ENCODE measurements at places on chromosomes 2 and 18.
A peak's percentile ranks its signal among the peaks of the same experiment; 100 is the strongest.

DNA sequence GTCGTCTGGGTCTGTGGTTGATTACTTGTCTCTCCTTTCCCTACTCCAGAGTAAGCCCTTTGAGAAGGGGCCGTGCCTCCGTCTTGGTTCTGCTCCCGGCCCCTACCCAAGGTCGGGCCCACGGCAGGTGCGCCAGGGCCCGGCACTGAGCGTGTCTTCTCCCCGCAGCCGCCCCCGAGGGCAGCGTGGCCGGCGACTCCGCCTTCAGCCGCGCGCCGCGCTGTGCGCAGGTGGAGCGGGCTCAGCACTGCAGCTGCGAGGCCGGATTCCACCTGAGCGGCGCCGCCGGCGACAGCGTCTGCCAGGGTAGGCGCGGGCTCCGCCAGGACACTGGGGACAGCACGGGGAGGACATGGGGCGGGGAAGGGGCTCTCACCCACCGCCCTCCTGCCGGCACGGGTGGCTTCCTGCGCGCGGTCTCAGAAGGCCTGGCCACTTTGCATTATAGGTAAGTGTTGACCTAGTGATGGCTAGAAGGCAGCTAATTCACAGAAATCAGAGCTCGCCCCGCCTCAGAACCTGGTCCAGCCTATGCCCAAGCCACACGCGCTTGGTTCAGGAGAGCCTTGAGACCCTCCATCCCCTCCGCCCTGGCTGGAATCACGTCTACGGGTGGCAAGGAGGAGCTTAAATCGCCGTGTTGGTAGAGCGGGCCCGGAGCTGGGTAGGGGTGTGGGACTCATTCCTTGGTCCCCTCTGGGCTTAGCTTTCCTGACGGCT is 43.5 kb downstream of the FBLN7 start:
- DNase-seq: peak; percentile 81

DNA sequence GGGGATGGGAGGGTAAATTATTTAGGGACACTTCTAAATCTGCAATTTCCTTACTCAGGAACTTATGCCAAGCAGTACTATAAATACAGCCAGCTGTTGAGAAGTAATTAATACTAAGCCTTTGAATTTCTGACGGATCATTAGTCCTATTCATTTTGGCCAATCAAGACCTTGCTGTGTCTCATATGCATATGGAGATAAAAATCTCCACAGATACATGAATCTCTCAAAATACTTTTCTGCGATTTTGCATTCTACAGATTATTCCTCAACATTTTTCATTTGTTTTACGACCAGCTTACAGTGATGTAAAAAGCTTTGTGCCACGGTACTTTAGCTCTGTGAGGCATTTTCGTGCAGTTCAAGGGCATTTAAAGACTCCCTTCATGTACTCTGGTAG is 16.7 kb downstream of the LANCL1 start:
- DNase-seq: peak; percentile 12

DNA sequence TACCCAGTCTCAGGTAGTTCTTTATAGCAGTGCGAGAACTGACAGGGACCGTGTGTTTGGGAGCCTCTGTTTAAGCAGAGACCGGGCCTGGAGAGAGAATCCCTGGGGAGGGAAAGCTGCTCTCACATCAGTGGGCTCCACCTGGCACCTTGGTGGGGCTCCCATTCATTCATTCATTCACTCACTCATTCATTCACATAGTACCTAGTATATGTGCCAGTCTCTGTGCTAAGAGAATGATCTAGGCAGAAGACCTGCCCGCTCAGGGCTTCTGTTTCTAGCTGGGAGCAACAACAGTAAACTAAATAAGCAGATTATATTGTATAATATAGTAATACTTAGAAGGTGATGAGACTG is 17.8 kb downstream of the HPCAL1 start:
- DNase-seq: no peak

- peak; percentile 4 for DNase-seq
Measured at GRCh38 chr2:7034303-7034702, 117.1 kb downstream of the RNF144A start.

DNA sequence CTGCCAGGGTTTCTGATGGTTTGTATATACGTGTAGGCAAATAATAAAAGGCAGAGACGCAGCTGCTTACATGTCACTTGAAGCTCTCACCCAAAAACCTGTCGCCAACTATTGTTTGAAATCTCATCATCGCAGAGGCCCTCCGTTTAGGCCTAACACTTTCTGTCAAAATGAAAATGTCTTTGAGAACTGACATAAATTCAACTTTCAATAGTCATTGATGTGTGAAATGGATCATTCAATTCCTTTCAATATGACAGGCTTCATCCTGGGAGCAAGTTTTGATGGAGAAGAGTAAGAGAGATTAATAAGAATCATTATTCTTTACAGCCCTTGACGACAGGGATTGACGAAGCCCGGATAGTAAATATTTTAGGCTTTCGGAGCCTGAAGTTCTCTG is 2.7 kb downstream of the ACTG2 start:
- DNase-seq: no peak

DNA sequence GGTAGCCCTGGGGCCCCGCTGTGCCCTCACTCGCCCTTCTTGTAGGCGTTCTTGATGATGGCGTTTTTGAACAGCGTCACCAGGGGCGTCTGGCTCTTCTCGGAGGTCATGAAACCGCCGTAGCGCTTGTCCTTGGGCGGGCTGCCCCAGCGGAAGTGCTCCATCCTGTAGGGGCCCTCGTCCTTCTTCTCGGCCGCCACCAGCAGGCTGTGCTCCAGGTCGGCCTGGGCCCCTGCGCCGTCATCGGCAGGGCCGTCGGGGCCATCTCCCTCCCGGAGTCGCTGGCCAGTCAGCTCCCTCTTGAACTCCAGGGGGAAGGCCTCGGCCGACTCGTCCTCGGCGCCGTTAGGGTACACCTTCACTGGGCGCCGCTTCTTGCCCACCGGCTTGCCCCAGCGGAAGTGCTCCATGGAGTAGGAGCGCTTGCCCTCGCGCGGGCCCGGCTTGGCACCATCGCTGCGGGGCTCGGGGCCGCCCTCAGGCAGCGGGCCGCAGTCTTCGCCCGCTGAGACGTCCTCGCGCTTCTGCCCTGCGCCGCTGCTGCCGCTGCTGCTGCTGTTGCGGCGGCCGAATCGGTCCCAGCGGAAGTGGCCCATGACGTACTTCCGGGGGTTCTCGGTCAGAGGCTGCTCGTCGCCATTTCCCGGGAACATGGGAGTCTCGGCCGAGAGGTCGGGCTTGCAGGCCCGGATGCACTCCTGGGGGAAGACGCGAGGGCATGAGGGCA is 7.2 kb downstream of the POMC start:
- DNase-seq: no peak

- DNase-seq: no peak
Measured at GRCh38 chr2:189146553-189146952, 33.0 kb downstream of the COL5A2 start.

DNA sequence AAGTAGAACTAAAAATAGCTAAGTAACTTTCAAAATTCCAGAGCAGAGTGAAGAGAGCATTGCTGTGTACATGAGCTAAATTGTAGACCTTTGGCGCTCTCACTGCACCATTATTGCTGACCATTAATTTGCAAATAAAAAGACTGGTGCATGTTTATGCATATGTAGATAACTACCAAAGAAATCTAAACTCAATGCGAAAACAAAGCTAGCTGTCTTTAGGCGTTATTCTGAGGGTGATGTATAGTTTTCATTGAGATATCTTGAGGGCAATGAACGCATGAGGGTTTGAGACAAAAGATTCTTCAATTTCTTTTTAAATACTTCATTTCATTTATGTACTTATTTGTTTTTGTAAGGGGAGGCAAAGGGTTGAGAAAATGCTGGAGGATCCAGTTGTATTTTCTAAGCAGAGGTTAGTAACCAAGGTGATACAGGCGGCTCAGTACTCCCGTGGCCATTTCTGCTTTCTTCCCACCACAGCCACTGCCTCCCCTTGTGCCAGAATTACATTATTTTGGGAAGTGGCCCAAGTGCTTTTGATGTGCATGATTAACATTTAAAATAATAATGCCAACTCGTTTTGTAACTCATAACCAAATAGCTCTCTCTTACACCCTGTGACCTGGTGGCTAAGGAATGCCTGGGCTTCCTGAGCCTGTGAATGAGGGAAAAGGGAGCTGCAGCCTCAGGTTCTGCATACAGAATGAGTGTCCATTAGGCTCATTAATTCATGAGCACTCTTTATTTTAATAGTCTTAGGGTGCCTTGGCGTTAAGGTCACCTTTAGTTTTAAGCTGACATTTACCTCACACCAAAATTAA is 797.8 kb upstream of the GYPC start:
- no peak for DNase-seq

All from NCI-H69 (cell line).